Stimulated activated naive CD4-positive, alpha-beta T cell (primary cell): ENCODE measurements at places on chromosomes 7 and 10.

GRCh38 chr7:25853314-25853713, 298.7 kb upstream of the NFE2L3 start:
- no peak for DNase-seq

DNA sequence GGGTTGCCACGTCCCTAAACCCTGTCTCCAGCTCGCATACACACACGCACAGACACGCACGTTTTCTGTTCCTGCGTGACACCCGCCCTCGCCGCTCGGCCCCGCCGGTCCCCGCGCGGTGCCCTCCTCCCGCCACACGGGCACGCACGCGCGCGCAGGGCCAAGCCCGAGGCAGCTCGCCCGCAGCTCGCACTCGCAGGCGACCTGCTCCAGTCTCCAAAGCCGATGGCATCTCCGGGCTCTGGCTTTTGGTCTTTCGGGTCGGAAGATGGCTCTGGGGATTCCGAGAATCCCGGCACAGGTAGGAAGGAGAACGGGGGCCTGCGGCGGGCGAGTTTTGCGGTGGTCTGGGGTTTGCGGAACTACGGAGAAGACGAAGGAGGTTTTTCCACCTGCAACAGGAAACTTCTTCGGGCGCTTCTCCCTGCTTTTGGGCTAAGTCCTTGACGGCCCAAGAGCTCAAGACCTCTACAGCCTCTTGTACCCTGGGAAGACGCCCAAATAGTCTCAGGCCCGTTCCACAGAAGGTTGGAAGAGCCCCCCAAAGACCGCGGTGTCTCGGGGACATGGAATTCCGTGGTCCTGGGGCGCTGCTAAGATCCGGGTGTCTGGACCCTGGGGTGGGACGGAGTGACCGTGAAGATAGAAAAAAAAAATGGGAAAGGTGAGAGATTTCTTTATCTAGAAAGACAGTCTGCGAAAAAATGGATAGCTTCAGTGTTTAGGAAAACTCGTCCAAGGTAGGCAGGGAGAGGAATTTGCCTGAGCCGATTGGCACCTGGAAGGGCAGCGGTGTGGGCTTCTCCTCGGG, at the start of gene GAD2:
GAD2 (plus strand) TSS at position 190 of the 811 bp plus-strand sequence; CDS start at position 226, 36 bp downstream.
- DNase-seq = no peak

GRCh38 chr10:24349379-24350001, 140.6 kb downstream of the KIAA1217 start:
- DNase-seq = no peak

- no peak for DNase-seq
Measured at GRCh38 chr10:120453886-120454285, 3.1 kb upstream of the PLPP4 start.

DNA sequence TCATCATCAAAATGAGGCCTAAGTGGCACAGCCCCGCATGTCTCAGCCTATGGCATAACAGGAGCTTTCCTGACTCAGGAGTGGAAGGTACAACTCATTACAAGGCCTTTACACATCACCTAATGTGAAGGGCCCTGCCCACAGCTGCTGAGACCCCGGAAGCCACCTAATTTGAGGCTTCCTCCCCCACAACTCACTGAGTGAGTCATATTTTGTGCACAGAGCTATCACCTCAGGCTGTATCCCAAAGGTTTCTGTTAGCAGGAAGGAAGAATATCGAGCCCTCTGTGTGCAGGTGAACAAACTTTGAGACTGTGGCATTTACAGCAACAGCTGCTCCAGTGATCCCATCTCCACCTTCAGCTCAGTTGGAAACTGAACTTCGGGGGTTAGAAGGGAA, 20.6 kb downstream of the HTR5A start:
- no peak for DNase-seq

GRCh38 chr7:134474828-134475227, 15.9 kb upstream of the AKR1B1 start:
- DNase-seq = no peak

- no peak for DNase-seq
Measured at GRCh38 chr7:133843341-133843740, 283.8 kb upstream of the LRGUK start.

DNA sequence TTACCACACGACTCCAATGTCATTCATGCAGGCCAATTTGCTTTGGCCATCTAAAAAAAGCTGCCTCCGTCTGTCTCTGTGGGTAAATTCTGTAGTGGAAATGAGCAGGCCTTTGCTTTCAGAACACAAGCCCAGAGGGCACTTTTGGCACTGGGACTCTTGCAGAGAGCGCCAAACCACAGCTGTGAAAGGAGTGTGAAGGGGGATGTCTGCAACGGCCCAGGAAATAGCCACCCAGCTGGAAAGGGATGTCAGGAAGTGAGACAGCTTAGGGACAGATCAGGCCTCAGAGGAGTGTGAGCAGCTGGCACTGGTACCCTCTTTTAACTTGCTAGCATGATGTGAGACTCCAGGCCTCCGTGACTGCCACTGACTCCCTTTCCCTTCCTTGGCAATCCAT, 152.4 kb downstream of the DKK1 start:
- DNase-seq = no peak

DNA sequence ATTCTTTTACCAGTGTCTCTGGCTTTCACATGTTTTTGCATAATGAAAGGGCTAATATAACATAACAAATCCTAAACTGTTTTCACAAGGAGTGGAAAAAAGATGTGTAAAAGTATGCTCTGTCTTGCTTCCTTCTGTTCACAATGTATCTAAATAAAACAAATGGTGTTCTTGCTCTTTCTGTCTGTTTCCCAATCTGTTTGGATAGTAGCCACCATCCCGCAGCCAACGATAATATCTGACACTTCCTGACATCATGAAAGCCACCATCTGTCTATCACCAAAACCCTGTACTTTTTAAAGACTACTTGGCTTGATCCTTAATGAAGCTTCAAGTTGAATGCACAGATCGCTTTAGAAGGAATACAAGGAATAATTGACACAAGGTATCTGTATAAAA, 246.2 kb downstream of the ETV1 start:
- DNase-seq = no peak

DNA sequence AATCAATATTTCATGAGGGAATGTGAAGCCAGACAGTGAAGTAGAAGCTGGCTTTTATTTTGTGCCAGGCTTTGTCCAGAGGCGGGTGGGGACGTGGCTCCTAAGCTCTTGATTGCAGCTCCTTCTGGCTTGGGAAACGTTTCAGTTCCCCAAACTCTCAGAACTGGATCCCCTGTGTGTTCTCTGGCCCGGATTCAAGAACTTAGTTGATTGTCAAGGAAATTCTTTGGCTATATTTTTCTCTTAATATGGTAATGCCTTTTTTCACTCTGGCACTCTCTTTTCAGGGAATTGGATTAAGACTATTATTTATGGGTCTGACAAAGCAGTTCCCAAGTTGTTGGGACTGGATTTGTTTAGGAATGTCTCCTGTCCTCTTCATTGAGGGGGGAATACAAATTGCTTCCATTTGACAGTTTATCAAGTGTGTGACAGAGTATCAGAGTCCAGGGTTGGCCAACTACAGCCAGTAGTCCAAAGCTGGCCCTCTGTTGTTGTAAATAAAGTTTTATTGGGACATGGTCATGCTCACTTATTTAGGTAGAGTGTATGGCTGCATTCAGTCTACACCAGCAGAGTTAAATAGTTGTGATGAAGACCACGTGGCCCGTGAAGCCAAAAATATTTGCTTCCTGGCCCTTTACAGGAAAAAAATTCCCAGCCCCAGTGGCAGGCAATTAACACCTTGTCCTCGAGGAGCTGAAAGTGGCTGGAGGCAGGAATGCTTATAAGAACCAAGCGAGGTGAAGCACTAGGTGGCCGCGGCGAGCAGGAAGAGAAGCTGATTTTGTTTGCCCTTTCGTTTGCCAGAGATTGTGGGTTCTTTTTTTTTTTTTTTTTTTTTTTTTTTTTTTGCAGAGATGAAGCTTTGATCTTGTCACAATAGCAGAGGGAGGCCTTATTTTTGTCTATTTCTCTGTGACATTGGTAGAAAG, 34.3 kb downstream of the HTRA1 start:
- no peak for DNase-seq

DNA sequence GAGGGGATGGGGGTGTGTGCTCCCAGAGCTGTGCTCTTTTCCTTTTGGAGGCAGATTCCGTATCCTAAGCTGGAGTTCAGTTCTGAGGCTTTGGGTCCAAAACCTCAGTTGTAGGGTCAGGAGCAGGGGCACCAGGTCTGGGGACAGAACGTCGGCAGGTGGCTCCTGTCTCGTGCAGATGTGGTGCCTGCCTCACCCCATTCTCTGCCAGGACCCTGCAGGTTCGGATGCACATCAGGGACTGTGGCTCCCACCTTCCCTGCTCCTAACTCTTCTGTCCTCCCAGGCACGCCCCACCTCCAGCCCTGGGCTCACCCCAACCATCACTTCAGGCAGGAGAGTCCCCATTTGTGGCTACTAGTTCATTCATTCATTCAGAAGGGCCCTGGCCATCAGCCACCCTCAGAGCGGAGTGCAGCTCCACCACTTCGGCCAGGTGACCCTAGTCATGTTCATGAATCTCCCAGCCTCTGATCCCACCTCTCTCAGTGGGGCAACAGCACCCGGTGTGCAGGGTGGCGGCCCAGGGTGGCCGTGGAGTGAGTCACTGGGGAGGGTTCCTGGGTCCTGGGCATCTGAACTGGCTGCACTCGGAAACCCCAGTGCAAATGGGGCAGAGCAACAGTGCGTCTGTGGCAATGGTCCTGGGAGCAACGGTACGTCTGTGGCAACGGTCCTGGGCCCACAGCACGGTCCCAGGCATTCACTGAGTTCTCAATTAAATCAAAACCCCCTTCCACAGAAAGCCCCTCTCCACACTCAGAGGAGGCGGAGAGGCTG, 100.8 kb upstream of the FAM20C start:
- no peak for DNase-seq
